ENCODE measurements at places on chromosomes 3 and 15.

DNA sequence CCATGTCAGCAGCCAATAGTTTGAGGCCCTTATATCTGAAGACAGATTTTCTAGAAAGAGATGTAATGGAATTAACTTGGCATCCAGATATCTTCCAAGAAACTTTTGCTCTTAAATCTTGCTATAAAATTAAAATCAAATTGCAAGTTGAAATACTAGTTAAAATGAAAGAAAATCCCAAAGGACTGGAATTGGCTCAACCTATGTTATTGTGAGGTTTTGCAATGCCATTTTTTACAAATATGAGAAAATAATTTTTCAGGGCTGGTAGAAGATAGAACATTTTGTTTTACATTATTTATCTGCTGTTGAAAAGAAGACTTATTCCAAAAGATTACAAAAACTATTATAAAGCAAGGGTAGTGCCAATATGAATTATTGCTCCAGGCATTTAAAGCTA, 92.2 kb upstream of the AGTR1 start:
- no peak for DNase-seq

DNA sequence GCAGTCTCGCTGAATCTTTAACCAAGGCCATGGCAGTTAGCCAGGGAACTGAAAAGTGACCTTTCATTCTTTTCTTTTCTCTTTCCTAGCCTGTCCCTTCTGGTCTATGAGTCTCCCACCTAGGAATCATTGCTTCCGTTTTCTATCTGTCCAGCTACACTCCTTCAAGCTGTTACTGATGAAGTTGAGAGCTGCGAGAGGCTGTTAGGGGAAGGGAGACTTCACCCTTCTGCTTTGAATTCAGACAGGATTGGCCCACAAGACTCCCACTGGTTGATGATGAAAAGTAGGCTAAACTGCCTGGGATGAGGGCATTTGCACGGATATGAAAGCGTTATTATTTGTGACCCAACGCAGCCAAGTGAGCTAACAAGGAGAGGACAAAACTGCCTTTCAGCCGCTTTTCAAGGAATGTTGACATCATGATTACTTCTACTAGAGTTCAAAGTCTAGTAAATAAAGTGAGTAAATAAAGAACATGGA, 30.2 kb downstream of the EIF4E3 start:
- DNase-seq = no peak

GRCh38 chr3:67290438-67290837, 292.3 kb downstream of the KBTBD8 start:
- no peak for DNase-seq

- DNase-seq = peak; percentile 98
Measured at GRCh38 chr3:129230311-129231019, 18.9 kb upstream of the COPG1 start.

DNA sequence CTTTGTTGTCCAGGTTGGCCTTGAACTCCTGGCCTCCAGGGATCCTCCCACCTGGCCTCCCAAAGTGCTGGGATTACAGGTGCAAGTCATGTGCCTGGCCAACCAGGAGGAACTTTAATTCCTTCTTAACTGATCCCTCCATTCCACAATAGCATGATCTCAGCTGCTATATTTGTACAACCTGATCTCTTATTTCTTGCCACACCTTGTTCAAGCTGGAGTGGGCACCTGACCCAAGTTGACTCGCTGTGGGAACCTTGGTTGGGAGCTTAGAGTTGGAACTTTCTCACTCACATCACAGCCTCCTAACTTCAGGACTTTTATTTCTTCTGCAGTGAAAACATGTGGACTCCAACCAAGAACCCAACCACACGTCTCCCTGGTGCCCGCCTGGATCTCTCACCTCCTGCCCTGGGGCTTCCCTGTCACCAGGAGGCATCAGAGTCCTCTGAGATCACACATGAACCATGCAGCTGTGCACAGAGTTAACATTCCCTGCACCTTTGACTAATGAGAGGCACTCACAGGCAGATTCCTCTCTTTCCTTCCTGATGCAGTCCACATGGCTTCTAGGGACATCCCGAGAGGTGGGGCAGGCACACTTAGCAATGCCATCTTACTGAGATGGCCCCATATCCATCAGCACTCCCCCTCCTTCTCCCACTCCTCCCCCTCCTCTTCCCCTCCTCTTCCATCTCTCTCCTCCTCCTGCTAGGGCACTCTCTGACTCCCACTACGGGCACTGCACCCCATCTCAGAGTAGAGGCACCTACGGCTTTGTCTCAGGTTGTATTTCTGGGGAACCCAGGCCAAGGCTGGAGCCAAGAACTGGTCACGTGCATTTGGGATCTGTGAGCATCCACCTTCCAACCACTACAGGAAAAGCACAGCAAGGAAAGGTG, 9.7 kb upstream of the CYFIP1 start:
- no peak for DNase-seq

DNA sequence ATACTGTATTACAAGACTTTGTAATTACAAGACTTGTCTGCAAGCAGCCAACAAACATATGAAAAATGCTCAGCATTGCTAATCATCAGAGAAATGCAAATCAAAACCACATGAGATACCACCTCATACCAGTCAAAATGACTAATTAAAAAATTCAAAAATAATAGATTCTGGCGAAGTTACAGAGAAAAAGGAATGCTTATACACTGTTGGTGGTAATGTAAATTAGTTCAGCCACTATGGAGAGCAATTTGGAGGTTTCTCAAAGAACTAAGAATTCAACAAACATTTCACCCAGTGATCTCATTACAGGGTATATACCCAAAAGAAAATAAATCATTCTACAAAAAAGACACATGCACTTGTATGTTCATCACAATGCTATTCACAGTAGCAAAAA, 617.5 kb upstream of the CCDC54 start:
- peak; percentile 35 for DNase-seq

DNA sequence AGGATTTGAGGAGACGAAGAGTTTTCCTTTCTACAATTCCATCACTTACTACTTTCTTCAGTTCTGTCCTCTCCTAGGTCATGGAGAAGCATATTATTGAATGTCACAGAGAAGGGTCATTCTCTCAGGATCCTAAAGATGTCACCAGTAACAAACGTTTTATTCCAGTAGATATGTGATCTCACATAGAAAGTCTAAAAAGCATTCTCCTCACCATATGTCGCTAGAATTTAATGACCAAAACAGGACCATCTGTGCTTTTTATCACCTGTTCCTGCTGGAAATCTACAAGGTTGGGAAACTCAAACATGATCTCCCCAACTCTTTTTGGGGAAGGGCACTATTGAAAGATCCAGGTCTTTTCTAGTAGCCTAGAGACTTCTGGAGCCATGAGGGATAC, 24.0 kb upstream of the FRMD5 start:
- DNase-seq = no peak

GRCh38 chr3:129370248-129370964, 58.0 kb downstream of the EFCAB12 start:
- no peak for DNase-seq

- DNase-seq = no peak
Measured at GRCh38 chr3:65884071-65884470, 154.6 kb downstream of the MAGI1 start.

DNA sequence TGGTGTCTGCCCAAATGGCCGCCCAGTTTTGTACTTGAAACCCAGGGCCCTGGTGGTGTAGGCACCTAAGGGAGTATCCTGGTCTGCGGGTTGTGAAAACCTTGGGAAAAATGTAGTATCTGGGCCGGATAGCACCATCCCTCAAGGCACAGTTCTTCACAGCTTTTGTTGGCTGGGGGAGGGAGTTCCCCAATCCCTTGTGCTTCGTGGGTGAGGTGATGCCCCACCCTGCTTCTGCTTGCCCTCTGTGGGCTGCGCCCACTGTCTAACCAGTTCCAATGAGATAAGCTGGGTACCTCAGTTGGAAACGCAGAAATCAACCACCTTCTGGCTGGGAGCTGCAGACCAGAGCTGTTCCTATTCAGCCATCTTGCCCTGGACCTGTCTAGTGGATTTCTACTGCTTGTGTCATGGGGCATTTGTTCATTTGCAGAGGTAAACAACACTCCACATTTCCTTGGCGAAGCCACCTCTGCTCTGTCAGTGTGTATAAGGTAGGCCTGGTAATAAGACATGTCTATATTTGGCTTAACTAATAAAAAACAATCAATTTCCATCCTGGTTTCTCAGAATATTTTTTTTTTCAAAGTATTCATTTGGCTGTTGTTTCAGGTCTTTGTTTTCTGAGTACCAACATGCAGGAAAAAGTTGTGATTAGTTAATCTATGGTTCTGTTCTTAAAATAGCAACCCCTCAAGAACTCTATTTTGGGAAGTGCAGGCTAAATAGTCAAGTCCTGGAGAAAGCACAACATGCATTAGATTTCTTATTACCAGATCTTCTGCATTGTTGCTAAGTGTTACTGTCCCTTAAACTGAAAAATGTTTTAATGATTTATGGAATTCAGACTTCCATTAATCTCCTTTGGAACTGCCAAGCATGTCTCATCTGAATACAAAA, 304.3 kb downstream of the ZIC1 start:
- no peak for DNase-seq

GRCh38 chr15:38019066-38019465, 84.6 kb downstream of the TMCO5A start:
- DNase-seq = no peak

- DNase-seq = peak; percentile 40
Measured at GRCh38 chr15:48481802-48482201, 150.6 kb downstream of the DUT start.

DNA sequence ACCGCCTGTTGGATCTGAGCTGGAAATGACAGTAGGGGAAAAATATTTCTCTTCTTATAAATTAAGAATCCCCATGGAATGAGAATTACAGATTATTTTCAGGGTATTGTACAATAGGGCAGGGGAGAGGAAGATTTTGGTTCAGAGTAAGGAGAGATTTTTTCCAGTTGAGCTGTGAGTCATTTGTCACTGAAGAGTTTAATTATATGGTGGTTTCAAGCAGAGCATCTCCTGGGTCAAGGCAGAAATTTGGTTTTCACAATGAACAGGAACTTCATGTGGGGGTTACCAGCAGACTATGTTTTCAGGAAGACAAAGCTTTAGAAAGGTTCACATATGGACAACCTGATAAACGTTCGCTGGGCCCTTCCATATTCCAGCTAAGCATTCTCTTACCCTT, 182.8 kb upstream of the NR2E3 start:
- no peak for DNase-seq

DNA sequence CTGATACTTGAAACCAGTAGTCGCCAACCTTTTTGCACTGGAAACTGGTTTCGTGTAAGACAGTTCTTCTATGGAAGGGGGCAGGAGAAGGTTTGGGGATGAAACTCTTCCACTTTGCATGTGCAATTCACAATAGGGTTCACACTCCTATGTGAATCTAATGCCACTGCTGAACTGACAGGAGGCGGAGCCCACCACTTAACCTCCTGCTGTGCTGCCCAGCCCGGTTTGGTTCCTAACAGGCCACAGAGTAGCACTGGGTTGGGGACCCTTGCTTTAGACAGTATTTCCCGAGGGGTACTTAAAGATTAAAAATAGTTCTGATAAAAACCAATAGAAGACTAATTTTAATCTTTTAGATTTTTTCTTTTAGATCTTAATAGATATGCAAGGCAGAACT, 11.1 kb downstream of the TFG start:
- no peak for DNase-seq

GRCh38 chr15:49620199-49620598, 419 bp downstream of the FAM227B start:
- DNase-seq = peak; percentile 55

DNA sequence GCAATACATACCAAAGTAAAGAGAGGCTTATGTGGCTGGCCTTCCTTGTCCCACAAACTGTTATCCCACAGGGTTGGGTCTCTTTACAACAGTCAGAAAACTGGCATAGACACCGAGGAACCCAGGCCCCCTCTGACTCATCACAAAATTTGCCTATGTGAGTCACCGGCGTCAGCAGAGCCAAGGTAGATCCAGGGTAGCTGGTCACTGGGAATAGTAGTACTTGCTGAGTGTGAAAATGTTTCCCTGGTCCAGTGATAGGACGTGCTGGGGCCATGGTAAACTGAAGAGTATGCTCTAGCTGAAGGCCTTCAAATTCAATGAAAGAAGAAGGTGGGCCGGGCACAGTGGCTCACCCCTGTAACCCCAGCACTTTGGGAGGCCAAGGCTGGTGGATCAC, 27.1 kb upstream of the SKIL start:
- peak; percentile 65 for DNase-seq

Measured in ELR (cell line).